ENCODE measurements at places on chromosomes 13 and 19.

DNA sequence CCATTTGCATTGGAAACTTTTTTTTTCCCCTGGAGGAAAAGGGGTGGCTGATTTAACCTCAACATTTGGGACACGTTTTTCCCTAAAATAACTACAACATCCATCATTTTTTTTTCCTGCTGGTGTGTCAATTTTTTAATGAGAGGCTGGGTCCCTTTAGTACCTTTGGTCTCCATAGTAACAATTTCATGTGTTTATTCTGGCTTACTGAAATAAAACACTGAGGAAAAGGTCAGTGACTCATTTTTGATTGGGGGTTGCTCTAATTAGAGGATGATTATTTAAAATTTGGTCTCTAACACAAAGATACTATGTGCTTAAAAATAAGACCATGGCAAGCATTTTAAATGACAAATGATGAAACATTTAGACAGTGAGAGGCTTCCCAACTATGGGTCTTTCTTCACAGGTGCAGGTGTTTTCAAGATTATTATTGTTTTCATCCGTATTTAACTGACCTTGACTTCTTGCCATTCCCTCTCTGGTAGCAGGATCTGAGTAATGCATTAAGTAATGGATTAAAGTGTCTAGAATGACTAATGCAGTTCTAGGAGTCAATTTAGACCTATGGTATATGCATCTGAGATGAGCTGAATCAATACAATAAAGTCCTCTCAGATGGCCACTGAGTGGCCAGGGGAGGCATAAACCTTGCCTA lies 406.4 kb downstream of the KCNRG start:
- DNase-seq, result no peak

GRCh38 chr13:100573121-100573520 lies 15.5 kb downstream of the GGACT start:
- DNase-seq, result peak; percentile 70

- DNase-seq, result no peak
Observed at GRCh38 chr13:33871207-33872004, 53.5 kb downstream of the RFC3 start.

GRCh38 chr13:110173247-110173818 lies 133.6 kb downstream of the COL4A1 start:
- DNase-seq, result no peak

- no peak for DNase-seq
Observed at GRCh38 chr13:52010890-52011631, at the start of gene ATP7B. Gene ATP7B, minus strand, starts transcription at chr13:52011450. Its CDS starts 113 bp downstream, at chr13:52011337.

DNA sequence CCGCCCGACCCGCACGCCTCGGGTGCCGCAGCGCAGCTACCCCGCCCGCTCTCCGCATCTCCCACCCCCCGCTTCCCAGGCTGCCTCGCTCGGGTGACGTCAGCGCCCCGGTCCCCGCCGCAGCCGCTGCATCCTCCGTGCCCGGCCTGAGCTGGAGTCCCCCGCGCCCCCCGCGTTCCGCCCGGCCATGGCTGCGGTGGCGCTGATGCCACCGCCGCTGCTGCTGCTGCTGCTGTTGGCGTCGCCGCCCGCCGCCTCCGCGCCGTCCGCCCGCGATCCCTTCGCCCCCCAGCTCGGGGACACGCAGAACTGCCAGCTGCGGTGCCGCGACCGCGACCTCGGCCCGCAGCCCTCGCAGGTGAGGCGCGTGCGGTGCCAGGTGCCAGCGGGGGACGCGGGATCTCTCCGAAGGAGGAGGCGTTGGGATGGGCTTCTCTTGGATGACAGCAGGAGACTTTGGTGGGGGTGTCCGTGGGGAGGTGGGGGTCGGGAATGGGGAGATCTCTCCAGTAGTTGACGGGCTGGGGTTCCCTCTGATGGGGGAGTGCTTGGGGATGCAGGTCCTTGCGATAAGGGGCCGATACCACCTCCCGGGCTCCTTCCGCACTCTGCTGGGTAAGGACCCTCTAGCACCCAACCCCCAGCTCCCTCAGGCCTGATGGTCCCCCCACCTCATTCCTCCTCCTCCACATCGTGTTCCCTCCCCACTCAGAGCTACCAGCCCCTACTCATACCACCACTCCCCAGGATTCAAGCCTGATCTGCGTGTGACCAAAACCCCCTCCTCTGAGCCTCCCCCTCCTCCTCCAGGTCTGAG lies at the start of gene TMEM59L:
TMEM59L (plus strand) TSS at position 99 of the 817 bp plus-strand sequence; CDS start at position 188, 89 bp downstream.
- no peak for DNase-seq

- DNase-seq, result no peak
Observed at GRCh38 chr19:13506471-13506820, at the start of gene CACNA1A. Gene CACNA1A, minus strand, starts transcription at chr19:13506479. Its CDS starts 255 bp downstream, at chr19:13506224.

- no peak for DNase-seq
Observed at GRCh38 chr13:20796791-20797508, 23.2 kb upstream of the EEF1AKMT1 start.

- DNase-seq, result no peak
Observed at GRCh38 chr19:12767666-12768065, 7.7 kb downstream of the HOOK2 start.

DNA sequence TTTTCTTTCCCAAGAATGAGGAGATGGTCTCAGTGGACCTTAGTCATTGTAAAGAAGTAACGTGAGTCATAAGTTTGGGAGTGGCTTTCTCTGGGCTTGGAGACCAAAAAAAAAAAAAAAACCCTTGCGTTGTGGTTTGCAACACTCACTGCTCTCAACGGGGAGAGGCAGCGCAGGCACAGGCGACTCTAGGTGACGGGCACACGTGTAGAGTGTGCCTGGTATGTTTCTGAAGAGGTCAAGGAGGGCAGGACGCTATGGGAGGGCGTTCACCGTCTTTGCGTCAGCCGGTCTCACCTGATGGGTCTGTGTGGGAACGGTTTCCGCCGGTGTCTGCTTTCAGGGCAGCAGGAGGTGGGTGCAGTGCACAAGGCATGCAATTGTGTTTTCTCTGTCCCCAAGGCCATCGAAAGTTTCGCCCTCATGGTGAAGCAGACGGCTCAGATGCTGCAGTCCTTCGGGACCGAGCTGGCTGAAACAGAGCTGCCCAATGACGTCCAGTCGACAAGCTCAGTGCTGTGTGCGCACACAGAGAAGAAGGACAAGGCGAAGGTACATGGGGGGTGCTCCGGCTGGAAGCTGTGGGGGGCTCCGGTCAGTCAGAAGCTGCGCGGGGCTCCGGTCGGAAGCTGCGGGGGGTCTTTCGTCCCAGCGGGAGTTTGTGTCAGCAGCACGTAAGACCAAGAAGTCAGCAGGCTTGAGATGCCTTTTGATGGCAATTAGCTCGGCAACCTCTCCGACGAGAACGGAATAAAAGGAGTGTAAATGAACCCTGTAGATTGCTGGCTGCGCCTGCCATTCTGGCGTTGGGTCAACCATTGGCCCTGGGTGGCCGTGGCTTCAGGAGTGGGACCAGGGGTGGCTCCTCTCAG lies 40.8 kb upstream of the F7 start:
- DNase-seq, result no peak

- no peak for DNase-seq
Observed at GRCh38 chr13:59458908-59459579, 704.7 kb downstream of the DIAPH3 start.

GRCh38 chr13:106597186-106597585 lies 29.2 kb upstream of the ARGLU1 start:
- DNase-seq, result no peak

DNA sequence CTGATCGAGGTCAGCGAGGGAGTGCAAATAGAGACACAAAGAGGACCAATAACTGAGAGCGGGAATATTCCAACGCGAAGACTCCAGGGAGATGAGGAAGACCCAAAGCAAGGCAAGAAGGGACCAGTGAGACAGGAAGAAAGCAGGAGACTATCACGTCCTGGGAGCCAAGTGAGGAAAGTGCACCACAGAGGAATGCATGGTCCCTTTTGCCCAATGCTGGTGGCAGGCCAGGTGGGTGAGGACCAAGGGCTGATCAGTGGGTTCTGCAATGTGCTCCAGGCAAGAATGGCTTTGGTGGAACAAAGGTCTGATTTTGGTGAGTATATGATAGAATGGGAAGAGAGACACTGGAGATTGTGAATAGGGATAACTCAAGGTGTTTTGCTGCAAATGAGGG lies 25.4 kb downstream of the CHST8 start:
- DNase-seq, result no peak

GRCh38 chr13:111387945-111388600 lies 67.6 kb downstream of the TEX29 start:
- DNase-seq, result no peak
